ENCODE measurements at places on chromosomes 2 and 18. TPM values are rescaled to one million over a fixed set of nuclear protein-coding genes. Genes with fewer than 3 reads are reported as not detected.

Gene MOGAT1
- not detected for total RNA-seq

Gene REG1A
- total RNA-seq = not detected

Gene IRS1
- total RNA-seq = 0.06 TPM

Gene GALNT5
- total RNA-seq = under 0.01 TPM

Gene ZNF532
- 86.7 TPM for total RNA-seq

Gene DPYSL5
- total RNA-seq = not detected

Gene PIGN
- 26.2 TPM for total RNA-seq

Gene CASP8
- 11.0 TPM for total RNA-seq

Gene VSNL1
- not detected for total RNA-seq

Gene GALNT3
- not detected for total RNA-seq

Gene C2orf78
- total RNA-seq = not detected

Gene ZNF519
- 1.8 TPM for total RNA-seq

Gene FBXO41
- total RNA-seq = 0.19 TPM
